ENCODE measurements at places on chromosomes 2 and 18. TPM values are rescaled to one million over a fixed set of nuclear protein-coding genes. Genes with fewer than 3 reads are reported as not detected.

The TFPI gene
- 99.7 TPM for total RNA-seq

The ZNG1B gene
- total RNA-seq, result 29.1 TPM

The PPP1R1C gene
- 0.35 TPM for total RNA-seq

DNA sequence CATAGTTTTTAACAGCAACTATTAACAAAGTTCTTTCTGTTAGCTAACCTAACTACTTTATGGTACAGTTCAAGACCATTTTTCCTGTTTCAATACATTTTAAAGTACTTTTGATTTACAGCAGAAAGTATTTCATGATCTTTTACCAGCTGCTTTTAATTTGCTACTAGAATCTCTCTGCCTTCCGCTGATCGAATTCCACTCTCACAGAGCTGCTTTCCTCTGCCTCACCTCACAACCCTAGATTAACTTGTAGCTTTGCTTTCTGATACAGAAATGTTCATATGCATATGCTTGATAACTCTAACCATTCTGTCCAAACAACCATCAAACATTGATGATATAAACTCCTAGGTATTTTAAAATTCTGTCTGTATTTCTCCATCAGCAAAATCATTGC is 463.2 kb upstream of the ZEB2 start:
- DNase-seq, result no peak

GRCh38 chr18:26544451-26544850 is 3.9 kb downstream of the KCTD1 start:
- DNase-seq, result no peak
